ENCODE measurements at places on chromosomes 2 and 18.
A peak's percentile ranks its signal among the peaks of the same experiment; 100 is the strongest.

- DNase-seq = no peak
These were observed 145.3 kb upstream of the SMAD7 start for GRCh38 chr18:49096021-49096420.

DNA sequence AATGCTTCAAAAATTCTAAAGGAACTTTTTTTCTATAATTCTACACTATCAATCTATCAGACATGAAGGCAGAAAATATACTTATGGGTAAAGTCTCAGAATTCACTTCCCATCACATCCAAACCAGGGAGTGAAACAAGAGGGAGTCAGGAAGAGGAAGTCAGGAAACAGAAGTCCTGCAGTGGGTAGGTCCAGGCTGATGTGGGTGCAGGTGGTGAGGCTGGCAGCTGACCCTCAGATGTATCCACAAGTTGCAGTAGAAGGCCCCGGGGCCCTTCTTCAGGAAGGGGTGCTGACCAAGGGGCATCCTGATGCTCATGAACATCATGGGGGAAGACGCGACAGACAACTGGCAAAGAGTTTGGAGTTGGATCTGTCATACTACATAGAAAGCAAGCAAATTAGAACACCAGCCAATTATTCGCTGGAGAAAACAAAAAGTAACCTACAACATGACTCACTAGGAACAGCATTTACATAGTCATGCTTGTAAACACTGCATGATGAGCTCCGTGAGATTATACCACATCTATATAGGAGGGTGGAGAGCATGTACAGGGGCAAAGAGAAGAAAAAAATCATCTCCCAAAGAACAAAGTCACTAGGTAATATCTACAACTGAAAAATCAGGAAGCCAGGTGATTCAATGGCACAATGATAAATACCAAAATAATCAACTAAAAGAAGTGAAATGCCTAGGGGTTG lies 4.2 kb downstream of the UXS1 start:
- DNase-seq = no peak

DNA sequence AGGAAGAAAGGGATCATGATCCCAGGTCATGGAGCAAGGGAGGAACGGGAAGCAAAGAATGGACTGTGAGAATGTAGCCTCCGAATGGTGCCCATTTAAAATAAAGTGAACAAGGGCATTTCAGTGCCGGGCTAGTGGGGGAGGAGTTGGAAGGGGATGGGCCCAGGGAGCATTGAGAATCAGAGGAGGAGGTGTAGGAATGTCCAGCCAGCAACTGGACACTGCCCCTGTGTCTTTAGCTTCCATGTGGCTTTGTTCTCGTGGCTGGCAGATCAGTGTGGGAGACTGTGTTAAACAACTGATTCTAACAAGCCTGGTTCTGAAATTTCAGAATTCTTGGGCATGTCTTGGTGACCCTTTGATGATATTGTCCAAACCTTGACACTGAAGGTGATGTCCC lies 1.4 kb upstream of the RNF103 start:
- no peak for DNase-seq

DNA sequence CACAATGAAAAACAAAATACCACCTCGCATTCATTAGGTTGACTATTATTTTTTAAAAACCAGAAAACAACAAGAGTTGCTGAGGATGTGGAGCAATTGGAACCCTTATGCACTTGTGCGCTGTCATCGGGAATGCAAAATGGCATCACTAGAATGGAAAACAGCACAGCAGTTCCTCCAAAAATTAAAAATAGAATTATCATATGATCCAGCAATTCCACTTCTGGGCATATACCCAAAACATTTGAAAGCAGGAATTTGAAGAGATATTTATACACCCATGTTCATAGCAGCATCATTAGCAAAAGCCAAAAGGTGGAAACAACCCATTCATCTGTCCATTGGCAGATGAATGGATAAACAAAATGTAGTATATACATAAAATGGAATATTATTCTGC lies 11.9 kb upstream of the NMUR1 start:
- no peak for DNase-seq

- DNase-seq = no peak
These were observed 128.6 kb downstream of the SPOPL start for GRCh38 chr2:138630164-138630563.

GRCh38 chr2:157874997-157875640 lies 1.0 kb downstream of the ACVR1 start:
- DNase-seq = no peak

- no peak for DNase-seq
These were observed 39.9 kb downstream of the SP110 start for GRCh38 chr2:230179907-230180306.

GRCh38 chr2:70886541-70886987 lies 49.1 kb upstream of the ATP6V1B1 start:
- no peak for DNase-seq

- DNase-seq = no peak
These were observed 49.5 kb downstream of the IKZF2 start for GRCh38 chr2:213101692-213102460.

GRCh38 chr2:120825370-120826259 lies 89.9 kb downstream of the GLI2 start:
- DNase-seq = no peak

GRCh38 chr2:112541315-112542122 lies 746 bp upstream of the POLR1B start:
- DNase-seq = peak; percentile 55

DNA sequence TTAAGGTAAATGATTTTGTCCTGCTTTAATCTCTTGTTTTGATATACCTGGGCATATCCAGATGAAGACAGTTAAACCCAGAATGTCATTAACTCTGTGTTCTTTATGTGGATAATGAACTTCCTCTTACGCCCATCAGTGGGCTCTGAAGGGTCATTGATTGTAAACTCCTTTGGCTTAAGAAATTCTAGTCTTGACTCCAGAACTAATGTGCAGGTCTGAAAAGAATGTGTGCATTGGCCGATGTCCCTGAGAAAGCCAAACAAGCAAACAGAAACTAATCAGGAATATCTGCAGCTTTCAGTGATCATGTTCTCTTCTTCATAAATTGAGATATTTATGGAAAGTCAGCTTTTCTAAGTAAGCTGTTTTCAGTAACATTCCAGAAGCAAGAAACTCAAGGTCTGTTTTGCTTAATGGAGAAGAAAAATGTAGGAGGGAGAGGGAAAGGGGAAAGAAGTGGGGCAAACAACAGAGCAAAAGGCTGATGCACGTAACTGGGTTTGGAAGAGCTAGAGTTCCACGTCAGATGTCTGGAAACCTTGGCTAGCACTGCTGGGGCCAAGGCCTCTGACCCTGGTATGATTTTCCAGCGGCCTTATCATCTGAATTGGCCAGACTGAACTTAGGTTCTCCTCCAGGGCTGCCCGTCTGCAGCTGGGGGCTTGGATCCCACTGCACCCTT lies 61.3 kb upstream of the FHL2 start:
- no peak for DNase-seq

DNA sequence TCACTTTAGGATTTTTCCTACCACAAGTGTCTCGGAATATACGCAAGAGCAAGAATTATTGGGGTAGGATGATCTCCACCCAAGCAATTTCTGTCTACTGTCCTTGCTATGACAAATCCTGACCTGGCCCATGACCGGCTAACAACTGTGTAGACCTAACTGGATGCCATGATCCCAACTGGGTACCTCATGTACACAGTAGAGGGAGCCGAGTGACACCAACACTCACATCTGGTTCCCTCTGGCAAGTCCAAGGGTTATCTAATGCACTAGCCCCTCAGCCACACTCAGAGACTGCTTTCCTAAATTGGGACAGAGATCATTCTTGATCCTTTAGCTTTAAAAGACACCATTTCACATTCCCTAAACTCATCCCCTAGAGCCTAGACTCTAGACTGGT lies 60.7 kb upstream of the ZNF532 start:
- no peak for DNase-seq

- DNase-seq = no peak
These were observed 37.1 kb downstream of the MYO3B start for GRCh38 chr2:170215021-170215420.

- no peak for DNase-seq
These were observed 42.0 kb downstream of the PKP4 start for GRCh38 chr2:158498749-158499136.

- no peak for DNase-seq
These were observed 86.0 kb upstream of the MAPK4 start for GRCh38 chr18:50473881-50474280.
